ENCODE measurements at places on chromosomes 12 and 14. TPM values are rescaled to one million over a fixed set of nuclear protein-coding genes. Genes with fewer than 3 reads are reported as not detected.

DNA sequence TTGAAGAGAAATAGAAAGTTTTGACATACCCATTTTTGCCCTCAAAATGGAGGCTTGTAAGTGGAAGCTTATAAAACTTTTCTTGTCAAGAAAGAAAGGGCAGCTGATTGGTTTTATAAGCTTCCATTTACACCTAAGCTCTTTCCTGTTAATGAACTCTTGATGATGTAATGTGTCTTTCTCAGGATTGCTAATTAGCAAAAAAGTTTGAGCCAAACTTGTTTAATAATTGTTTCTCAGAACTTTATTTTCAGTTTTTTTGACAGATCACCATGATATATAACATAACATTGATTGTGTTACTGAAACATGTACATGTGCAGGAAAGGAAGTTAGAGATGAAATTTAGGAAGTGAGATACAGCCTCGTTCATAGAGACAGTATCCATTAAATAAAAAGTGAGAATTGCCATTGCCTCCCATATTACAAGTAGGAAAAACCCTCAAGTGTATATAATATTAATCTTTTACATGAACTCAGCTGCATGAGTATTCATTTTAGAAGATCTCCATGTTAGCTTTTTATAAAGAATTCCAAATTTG, 26.8 kb downstream of the RIC8B start:
- DNase-seq = no peak

The DNAH10 gene
- 0.36 TPM for total RNA-seq

DNA sequence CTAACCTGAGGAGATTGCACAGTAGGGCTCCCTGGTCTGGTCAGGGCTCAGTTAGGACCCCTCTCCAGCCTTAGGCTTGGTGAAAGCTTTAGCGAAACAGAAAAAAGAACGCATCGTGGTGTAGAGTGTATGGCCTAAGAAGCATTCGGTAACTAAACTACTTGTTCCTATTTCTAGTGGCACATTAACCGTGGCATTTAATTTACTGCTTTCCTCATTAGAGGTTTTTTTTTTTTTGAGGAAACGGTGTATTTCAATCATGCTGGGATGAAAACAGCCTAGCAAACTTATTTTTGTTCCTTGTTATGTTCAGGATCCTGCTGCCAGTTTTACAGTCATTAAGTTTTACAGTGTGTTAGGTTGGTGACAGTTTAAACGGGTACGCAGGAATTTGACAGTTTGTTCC, 518 bp upstream of the OSBPL8 start:
- DNase-seq = no peak

GRCh38 chr14:51165415-51165814, 70.5 kb upstream of the TRIM9 start:
- DNase-seq = no peak

- no peak for DNase-seq
Observed at GRCh38 chr12:9344541-9344940, 136.3 kb upstream of the PZP start.

GRCh38 chr12:132653567-132654290, 33.4 kb downstream of the POLE start:
- DNase-seq = no peak

The SMOC1 gene
- total RNA-seq = not detected

The CCDC175 gene
- not detected for total RNA-seq

DNA sequence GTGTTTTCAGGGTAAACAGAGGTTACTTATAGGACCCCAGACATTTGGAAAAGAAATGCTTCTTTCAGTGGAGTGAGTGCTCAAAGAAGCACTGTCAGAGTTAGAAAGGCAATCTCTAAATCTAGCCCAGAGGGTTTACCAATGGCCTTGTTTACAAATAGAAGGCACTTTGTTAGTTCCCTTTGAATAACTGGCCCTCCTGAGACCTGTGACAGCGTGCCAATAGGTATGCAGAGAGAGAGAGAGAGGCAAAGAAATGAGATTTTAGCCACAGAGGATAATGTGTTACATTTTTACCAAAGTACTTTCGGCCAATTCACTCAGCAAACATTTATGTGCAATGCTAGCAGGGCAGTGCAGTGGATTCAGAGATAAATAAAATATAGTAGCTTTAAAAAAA, 41.9 kb downstream of the TPH2 start:
- no peak for DNase-seq

The TGFB3 gene
- total RNA-seq = 1.4 TPM

The CMTM5 gene
- total RNA-seq = not detected

DNA sequence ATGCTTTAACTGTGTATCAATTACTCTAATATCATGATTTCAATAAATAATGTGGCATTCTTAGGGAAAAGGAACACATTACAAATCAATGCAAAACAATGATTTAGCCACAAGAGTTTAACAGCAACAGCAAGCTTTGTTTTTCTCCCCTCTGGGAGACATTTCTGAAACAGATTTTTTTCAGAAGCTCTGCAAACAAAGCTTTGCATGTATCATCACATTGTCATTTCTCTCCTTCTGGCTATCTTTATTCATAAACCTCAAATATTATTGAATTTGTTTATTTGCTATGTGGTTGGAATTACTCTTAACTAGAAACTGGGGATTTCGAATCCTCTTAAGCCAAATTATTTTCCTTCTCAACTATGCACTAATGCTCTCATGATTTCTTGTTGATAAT, 278.4 kb upstream of the ATXN7L3B start:
- no peak for DNase-seq

GRCh38 chr12:2222691-2223090, 169.9 kb downstream of the CACNA1C start:
- DNase-seq = no peak

- no peak for DNase-seq
Observed at GRCh38 chr12:58450868-58451482, 469.3 kb downstream of the LRIG3 start.

The TCTN2 gene
- 4.5 TPM for total RNA-seq

The ELK3 gene
- 16.0 TPM for total RNA-seq

The IFNG-AS1 gene
- 2.7 TPM for total RNA-seq

DNA sequence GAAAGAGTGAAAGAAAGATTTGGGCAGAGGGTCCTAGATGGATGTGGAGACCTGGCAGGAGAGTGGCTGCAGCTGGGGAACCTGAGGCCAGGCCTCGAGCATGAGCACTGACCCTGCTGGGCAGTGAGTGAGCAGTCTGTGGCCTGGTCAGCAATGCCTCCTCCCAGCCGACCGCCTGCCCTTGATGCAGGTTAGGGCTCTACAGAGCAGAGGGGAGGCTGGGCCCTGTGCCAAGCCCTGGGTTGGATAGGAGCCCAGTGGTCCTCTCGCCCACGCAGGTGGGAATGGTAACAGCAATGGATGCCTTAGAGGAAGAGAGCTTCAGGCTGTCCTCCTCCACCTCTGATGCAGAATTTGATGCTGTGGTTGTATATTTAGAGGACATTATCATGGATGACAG, 59.8 kb downstream of the RAB35 start:
- DNase-seq = no peak

The SFSWAP gene
- 91.6 TPM for total RNA-seq

DNA sequence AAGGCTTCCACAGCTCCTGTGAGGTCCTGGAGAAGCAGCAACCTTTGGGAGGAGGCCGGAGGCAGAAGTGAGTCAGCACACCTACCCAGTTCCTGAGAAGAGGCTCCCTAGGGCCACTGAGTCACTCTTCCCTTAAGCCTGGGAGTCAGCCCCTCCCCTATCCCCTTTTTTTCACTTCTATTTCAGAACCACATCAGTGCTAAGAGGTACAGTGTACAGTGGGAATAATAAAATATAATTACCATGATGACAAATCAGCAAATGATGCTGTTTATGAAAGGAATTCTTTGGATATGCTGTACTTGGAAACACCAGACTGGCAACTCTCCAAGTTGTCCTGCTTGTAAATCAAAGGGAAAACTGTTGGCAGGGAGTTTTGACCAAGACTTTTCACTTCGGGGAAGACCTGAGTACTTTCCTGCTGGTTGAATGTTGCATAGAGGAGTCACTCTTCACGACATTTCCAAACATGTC, 7.8 kb upstream of the TBPL2 start:
- DNase-seq = no peak

DNA sequence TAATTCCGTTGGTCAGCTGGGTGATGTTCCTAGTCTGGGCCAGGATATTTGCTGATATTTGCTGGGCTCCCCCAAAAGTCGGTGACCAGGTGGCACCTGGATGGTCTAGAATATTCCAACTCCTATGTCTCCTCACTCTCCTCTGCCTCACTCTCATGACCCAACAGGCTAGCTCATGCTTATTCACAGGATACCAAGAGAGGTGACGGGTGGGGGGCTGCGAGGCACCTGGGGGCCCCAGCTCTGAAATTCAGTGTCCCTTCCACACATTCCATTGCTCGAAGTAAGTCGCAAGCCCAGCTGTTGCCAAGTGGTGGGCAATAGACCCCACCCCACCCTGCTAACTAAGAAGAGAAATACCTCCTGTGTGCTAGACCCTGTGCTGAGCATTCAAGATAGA, 67.7 kb downstream of the C14orf132 start:
- no peak for DNase-seq

The PTPRQ gene
- not detected for total RNA-seq

- DNase-seq = no peak
Observed at GRCh38 chr14:69713209-69713781, 53.6 kb upstream of the SRSF5 start.

The SMIM41 gene
- total RNA-seq = not detected

DNA sequence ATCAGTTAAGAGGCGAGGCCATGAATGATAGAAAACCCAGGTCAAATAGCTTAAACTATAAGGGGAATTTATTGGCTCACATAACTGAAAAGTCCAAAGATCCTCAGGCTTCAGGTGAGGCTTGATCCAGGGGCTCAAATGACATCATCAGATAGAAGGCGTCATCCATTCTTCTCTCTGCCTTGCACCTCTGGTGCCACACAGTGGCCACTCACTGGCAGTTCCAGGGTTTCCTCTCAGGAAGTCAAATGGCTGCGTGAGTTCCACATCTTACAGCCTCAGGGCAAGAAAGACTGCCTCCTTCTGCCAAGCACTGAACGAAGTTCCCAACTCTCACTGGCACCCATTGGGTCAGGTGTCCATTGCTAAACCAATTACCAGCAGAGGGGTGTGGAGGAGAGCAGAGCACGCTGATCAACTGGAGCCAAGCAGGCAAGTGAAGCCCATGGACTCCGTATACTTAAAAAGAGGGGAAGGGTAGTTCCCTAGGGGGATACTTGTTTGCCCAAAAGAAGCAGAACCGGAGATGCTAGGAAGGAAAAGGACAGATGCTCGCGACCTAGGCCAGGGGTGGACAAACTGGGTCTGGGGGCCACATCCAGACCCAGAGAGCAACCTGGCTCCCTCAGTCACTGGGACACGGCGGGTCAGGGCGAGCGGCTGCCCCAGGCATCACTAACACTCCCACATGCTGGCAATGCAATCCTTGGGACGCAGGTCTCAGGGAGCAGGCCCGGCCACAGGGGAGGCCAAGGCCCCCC, 69.3 kb downstream of the SERPINA3 start:
- DNase-seq = no peak

The TAS2R13 gene
- total RNA-seq = 1.2 TPM

DNA sequence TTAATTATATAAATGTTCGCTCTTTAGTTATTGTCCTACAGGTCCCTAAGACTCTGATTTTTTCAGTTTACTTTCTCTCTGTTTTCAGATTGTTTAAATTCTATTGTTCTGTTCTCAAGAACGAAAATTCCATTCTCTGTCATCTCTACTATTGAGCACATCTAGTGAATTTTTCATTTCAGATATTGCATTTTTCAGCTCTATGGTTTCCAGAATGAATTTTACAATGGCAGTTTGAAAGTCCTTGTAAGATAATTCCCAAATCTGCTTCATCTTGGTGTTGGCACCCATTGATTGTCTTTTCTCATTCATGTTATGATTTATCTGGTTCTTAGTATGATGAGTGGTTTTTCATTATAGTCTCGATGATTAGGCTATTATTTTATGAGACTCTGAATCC, 519.6 kb upstream of the LRFN5 start:
- no peak for DNase-seq

GRCh38 chr12:46959502-46959901, 119.9 kb upstream of the PCED1B start:
- no peak for DNase-seq

The CCNK gene
- total RNA-seq = 105 TPM

DNA sequence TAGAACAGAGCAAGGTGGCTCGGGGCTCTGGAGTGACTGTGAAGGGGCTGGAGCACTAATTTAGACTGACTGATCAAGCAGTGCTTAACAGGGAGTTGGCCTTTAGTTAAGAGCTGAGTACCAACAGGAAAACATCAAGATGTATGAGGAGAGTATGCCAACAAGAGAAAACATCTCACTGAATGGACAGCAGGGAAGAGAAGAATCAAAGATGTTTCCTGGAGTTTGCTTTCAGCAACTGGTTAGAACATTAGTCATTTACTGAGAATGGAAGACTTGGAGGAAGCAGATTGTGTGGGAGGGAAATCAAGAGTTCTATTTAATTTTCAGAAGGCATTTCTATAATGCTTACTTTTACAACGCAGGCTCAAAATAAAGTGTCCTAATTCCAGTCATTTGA, 259.3 kb downstream of the ADAMTS20 start:
- DNase-seq = no peak

GRCh38 chr12:118574288-118574687, 197.9 kb downstream of the SUDS3 start:
- DNase-seq = no peak

GRCh38 chr12:45794422-45794821, 64.9 kb downstream of the ARID2 start:
- DNase-seq = no peak

The TDRD9 gene
- total RNA-seq = 2.1 TPM

The MFAP5 gene
- total RNA-seq = not detected

GRCh38 chr14:56716705-56717104, 93.6 kb downstream of the OTX2 start:
- DNase-seq = no peak
